ENCODE measurements at places on chromosomes 3 and 15.

GRCh38 chr3:159928666-159929065, 60.0 kb upstream of the IL12A start:
- H3K4me3 ChIP-seq = no peak overlapping the region
- H3K4me1 ChIP-seq = no peaks in the 10 kb centered on the region
- no peaks in the 10 kb centered on the region for H3K36me3 ChIP-seq

GRCh38 chr3:57764794-57765193, 8.7 kb downstream of the SLMAP start:
- no peaks in the 10 kb centered on the region for H3K4me1 ChIP-seq
- peaks cover 5% of the 10 kb centered on the region for H3K36me3 ChIP-seq
- H3K27ac ChIP-seq = no peak overlapping the region
- H3K27me3 ChIP-seq = no peaks in the 10 kb centered on the region

- no peaks in the 10 kb centered on the region for H3K4me1 ChIP-seq
- no peaks in the 10 kb centered on the region for H3K27me3 ChIP-seq
- H3K27ac ChIP-seq = no peak overlapping the region
- no peak overlapping the region for H3K4me3 ChIP-seq
- H3K36me3 ChIP-seq = no peaks in the 10 kb centered on the region
These were observed 126.0 kb downstream of the ST8SIA2 start for GRCh38 chr15:92519709-92520108.

- H3K27me3 ChIP-seq = 0 out of 2 replicates have a peak, but pooled peaks cover 4% of the 10 kb centered on the region
- DNase-seq = no peak
- no peak overlapping the region for H3K4me3 ChIP-seq
- H3K4me1 ChIP-seq = no peaks in the 10 kb centered on the region
- H3K36me3 ChIP-seq = no peaks in the 10 kb centered on the region
These were observed 136.4 kb upstream of the GOLGA6L4 start for GRCh38 chr15:84099181-84099580.

- H3K4me3 ChIP-seq = no peak overlapping the region
- no peaks in the 10 kb centered on the region for H3K27me3 ChIP-seq
- H3K4me1 ChIP-seq = no peaks in the 10 kb centered on the region
- no peak overlapping the region for H3K27ac ChIP-seq
These were observed 292.8 kb upstream of the TMC3 start for GRCh38 chr15:81666839-81667238.

DNA sequence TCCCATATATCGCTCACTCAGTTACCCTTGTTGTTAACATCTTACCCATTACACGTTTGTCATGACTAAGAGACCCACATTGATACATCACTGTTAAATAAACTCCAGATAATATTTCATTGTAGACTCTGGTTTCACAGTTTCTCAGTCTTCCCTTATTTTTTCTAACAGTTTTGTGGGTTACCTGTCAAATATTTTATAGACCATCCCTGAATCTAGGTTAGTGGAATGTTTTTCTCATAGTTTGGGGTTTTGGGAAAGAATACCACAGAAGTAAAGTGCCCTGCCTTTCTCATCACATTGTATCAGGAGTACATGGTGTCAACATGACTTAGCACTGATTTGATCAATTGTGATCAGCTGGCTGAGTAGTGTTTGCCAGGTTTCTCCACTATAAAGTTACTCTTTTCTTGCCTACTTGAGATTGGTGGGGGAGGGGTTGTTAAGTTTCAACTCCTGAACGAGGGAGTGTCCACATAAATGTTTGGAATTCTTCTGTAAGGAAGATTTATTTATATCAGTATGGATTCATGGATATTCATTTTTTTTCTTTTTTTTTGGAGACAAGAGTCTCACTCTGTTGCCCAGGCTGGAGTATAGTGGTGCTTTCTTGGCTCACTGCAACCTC, 25.9 kb downstream of the RNF111 start:
- no peaks in the 10 kb centered on the region for H3K27me3 ChIP-seq
- H3K36me3 ChIP-seq = no peaks in the 10 kb centered on the region
- H3K27ac ChIP-seq = no peak overlapping the region
- H3K4me1 ChIP-seq = no peaks in the 10 kb centered on the region
- no peak overlapping the region for H3K4me3 ChIP-seq

DNA sequence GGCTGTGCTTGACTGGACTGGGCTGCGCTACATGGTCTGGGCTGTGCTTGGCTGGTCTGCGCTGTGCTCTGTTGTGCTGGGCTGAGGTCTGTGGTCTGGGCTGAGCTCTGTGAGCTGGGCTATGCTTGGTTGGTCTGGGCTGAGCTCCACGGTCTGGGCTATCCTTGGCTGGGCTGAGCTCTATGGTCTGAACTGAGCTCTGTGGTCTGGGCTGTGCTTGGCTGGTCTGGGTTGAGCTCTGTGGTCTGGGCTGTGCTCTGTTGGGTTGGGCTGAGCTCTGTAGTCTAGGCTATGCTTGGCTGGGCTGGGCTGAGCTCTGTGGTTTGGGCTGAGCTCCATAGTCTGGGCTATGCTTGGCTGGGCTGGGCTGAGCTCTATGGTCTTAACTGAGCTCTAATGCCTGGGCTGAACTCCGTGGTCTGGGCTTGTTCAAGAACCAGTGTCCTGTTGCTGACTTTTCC, 92.0 kb downstream of the PLXNA1 start:
- H3K4me1 ChIP-seq = no peaks in the 10 kb centered on the region
- no peak overlapping the region for H3K4me3 ChIP-seq
- no peak for DNase-seq
- H3K27ac ChIP-seq = no peak overlapping the region
- no peaks in the 10 kb centered on the region for H3K27me3 ChIP-seq
